ENCODE measurements at places on chromosomes 4 and X.

DNA sequence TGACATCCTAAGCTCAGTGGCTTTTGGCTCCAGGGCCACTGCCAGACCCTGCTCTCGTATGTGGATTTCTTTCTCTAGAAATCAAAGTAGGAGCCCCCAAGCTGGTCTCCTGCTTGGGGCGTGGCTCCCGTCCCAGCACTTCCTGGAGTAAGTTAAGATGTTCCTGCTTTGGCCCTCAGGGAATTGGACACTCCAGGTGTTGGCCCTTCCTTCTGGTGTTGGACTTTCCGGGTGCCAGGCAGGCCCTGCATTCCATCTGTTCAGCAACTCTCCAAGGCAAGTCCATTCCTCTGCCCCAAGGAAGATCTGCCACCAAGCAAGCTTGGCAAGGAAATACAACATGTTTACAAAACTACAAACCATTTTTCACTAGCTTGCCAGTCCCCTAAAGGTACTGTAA, 22.1 kb upstream of the GPC4 start:
- DNase-seq, result no peak

- no peak for DNase-seq
Observed at GRCh38 chrX:150902434-150903109, 4.1 kb upstream of the CD99L2 start.

GRCh38 chr4:57059890-57060716, 50.1 kb downstream of the IGFBP7 start:
- DNase-seq, result no peak

DNA sequence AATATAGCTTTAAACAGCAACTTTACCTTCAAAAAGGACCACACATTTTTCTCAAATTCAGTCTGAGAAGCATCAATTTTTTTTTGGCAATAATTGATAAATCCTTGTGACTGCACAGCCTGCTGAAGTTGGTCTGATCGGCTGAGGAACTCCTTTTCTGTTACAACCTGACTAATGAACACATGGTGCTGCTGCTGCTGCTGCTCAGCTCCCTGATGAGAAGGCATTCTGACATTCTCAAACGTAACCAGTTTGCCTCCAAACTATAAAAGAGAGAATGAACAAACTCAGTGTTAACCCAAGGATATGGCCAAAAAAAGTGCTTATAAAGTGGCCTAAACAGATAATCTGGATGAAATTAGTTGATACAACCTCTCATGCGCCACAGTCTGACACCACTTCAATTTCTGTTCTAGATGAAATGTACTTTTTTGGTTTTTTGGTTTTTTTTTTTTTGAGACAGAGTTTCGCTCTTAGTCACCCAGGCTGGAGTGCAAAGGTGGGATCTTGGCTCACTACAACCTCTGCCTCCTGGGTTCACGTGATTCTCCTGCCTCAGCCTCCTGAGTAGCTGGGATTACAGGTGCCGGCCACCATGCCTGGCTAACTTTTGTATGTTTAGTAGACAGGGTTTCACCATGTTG, 26.5 kb downstream of the SEC31A start:
- DNase-seq, result no peak

- DNase-seq, result no peak
Observed at GRCh38 chr4:150828159-150828558, 186.9 kb downstream of the LRBA start.

DNA sequence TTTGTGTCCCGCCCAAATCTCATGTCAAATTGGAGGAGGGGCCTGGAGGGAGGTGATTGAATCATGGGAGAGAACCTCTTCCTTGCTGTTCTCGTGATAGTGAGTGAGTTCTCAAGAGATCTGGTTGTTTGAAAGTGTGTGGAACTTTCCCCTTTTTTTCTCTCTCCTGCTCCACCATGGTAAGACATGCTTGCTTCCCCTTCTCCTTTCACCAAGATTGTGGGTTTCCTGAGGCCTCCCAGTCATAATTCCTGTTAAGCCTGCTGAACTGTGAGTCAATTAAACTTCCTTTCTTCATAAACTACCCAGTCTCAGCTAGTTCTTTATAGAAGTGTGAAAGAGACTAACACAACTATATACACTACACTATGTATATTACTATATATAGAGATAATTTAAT, 697.8 kb upstream of the HS3ST1 start:
- DNase-seq, result no peak

- DNase-seq, result no peak
Observed at GRCh38 chr4:1243451-1244080, 5.4 kb downstream of the CTBP1 start.

- DNase-seq, result peak; percentile 26
Observed at GRCh38 chrX:38804682-38805431, 3.6 kb downstream of the MID1IP1 start.

DNA sequence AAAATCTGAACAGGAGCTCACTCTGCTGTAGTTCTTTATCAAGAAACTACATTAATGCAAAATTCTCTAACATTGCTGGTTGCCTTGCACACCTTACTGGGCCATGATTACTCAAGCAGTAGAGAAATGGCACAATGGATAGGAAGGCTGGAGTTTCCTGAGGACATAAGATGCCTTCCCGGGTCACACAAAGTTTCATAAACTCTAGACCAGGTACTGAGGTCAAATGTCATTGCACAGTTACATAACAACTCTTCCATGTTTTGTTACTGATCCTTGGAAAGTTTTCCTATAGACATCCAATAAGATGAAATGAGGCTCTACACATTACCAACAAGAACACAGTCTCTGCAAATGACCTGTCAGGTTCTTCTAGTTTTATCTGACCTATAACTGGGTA, 9.9 kb downstream of the TEC start:
- no peak for DNase-seq

- no peak for DNase-seq
Observed at GRCh38 chrX:133638285-133638684, 223.0 kb upstream of the GPC4 start.

DNA sequence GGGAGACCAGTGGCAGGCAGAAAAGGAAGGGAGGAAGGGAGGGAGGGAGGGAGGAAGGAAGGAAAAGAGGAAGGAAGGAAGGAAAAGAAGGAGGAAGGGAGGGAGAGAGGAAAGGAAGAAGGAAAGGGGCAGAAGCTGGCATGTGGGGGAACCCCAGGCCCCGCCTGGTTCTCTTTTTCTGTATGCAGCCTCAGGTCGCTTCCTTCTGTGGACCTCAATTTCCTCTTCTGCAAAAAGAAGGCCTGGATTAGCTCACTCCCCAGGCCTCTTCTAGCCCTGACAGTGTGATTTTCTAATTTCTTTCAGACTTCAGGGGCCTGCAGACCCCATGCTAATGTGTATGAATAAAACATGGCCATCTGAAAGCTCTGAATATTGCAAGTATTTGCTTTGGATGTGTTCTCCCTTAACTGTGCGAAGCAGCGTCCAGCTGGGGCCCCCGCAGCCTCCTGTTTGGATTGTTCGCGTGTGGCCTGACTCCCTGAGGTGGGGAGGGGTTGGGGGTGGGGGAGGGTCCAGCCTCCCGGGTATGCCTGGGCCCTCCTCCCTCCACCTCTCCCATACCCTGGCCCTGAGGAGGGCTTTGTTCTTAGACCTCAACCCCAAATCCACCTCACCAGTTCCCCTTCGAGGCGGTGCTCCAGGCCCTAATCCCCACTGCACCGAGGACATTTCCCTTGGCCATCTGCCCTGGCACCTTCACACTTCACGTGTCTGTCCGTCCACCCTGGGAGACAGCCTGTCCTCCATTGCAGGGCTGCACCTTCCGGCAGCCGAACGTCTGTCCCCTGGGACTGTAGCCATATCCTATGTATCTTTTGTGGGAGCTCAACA, 199.9 kb upstream of the ATP6AP2 start:
- no peak for DNase-seq

DNA sequence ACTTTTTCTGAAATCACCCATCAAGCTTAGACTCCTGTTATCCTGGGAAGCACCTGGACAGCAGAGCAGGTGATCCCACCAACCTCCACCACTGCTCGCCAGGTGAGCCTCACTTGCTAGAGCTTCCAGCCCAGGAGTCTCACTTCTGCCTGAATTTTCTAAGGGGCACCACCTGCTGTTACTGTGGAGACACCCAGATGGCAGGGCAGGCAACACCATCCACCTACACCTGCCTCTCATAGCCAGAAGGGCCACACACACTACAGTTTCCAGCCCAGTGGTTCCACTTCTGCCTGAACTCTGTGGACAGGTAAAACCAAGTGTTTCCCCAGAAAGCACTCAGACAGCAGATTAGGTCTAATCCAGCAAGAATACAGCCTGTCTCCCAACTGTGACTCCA, 262.0 kb downstream of the ARAP2 start:
- no peak for DNase-seq

GRCh38 chr4:34422472-34423175, 1821.7 kb downstream of the ARAP2 start:
- no peak for DNase-seq

GRCh38 chr4:75306506-75306905, 207.7 kb downstream of the RCHY1 start:
- DNase-seq, result no peak

GRCh38 chr4:108651014-108651791, 804 bp downstream of the OSTC start:
- peak; percentile 35 for DNase-seq

DNA sequence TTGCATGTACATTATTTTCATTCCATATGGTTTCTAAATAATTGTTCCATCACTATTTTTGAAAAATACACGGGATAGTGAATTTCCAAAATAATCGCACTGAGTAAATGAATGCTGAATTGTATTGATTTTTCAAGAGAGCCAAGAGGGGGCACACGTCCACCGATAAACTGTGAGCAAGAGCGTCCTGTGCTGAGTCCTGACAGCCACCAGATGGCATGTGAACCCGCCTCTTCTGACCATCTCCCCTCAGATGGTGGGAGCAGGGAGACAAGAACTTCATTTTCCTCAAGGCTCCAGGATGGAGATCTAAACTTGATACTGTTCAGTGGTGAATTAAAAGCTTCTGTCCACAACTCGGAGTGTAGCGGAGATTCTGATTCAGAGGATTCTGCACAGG, 30.6 kb upstream of the IL9R start:
- DNase-seq, result no peak

GRCh38 chrX:16067886-16068515, 55.4 kb upstream of the GRPR start:
- DNase-seq, result no peak

DNA sequence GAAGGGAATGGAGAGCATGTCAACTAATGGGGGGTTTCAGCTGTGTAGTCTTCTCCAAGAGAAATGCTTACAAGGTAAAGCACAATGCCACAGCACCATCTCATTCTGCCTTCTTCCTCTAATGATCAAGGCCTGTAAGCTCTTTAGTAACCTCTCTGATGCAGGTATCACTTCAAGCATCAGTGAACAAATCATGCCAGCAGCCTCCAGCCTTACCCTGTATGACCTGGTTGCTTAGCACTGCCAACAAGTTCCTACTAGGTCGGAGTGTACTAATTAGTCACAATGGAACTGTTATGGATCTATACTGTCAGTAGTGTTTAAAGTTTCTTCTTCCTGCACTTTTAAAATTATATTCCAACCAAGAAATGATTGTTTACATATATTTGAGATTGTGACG, 197.7 kb downstream of the GRID2 start:
- no peak for DNase-seq

DNA sequence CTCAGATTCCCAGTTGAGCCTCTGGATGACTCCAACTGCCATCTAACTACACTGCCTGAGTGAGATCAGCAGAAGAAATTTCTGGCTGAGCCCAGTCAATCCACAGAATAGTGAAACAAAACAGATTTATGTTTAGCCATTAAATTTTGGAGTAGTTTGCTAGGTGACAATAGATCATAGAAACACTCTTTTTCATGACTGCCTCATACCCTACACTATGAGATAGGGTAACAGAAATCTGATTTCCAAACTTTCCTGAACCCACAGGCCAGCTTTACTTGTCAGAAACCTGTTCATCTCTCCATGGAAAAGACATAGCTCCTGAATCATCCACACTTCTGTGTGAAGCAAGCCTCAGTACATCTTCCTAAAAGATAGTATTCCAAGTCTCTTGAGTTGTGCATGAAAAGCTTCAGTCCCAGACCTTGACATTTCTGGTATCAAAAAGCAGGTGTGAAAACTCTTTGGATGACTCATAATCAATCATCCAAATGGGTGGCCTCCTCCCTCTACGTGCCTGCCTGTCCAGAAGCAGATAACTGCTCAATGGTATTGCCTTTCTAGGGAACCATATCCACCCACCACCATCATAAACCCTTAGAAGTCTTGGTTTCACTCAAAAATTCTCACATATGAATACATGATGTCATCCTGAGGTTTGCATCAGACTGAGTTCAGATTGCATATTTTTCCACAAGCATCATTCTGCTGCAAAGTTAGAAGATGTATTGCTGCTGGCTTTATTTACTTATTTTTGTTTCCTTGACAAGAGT, 47.5 kb upstream of the RAP2C start:
- DNase-seq, result no peak

DNA sequence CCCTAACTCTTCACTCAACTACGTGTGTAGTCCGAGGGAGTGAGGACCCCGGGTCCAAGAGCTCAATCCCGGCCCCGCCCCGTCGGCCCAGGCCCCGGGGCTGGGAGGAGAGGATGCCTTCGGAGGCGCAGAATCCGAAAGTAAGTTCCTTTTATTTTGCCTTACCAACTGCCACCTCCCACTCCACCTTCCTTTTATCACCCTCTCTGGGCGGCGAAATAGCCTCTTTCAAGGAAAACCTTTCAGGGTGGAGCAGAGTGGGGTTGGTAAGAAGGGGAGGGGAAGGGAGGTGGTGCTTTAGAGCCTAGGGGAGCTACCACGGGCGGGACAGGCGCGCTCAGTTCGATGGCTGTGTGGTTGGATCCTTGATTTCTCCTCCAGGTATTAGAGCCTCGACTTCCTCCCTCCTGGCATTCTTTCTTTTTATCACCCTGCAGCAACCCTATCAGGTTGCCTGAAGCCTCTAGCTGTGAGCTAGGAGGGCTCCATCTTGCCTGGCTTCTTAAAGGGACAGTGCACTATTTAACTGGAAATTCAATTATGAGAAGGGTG, 191.2 kb downstream of the RRAGB start:
- peak; percentile 21 for DNase-seq

DNA sequence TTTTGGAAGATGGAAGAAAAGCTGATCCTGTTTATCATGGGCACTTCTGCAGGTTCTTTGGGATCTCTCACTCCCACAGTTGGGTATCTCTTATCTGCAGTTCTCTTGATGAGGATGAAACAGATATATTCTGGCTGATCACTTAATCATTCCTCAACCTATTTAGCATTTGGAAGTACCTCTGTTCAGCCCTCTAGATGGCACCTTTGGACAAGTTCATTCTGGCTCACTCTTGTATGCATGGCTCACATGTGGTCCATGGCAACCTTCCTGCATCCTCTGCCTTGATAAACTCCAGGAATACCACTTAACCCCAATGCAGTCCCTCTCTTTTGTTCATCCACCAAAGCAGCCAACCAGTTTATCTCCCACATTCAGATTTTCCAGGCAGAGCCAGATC, 74.2 kb downstream of the SMARCA5 start:
- DNase-seq, result no peak

DNA sequence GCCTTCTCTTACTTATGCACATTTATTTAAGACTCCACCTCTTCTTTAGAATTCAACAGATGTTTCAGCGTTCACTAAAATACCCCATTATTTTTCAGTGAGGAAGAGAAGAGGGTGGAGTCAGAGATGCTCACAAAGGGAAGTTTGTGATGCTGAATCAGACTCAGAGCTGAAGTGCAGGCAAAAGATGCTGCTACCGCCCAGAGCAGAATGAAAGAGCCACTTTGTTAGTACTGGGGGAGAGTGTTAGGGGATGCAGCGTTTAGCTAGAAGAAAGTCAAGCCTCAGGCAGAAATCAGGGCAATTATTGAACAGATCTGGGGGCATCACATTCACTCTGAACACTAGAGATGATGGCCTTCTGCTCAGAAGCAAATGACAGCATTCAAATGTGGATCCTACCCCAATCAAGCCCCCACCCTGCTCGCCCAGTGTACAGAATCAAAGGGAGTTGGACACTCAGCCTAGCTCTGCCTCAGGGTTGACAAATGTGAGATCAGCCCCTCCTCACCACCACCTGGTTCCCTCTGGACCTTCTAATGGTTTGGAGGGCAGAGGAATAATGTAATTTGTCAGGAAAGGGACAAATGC, 138.3 kb downstream of the UNC5C start:
- DNase-seq, result no peak
